NCI-H146 (cell line): ENCODE measurements at places on chromosomes 7 and 10.
A peak's percentile ranks its signal among the peaks of the same experiment; 100 is the strongest.

GRCh38 chr7:86932038-86932512 lies 127.4 kb downstream of the ELAPOR2 start:
- no peak for DNase-seq

GRCh38 chr10:350981-351501 lies 215.8 kb downstream of the ZMYND11 start:
- no peak for DNase-seq

- DNase-seq = no peak
Measured at GRCh38 chr10:49562893-49563292, 24.0 kb upstream of the ERCC6 start.

- no peak for DNase-seq
Measured at GRCh38 chr7:119996634-119997033, 276.3 kb upstream of the KCND2 start.

GRCh38 chr10:116444527-116445142 lies 17.0 kb downstream of the PNLIPRP3 start:
- DNase-seq = peak; percentile 1

DNA sequence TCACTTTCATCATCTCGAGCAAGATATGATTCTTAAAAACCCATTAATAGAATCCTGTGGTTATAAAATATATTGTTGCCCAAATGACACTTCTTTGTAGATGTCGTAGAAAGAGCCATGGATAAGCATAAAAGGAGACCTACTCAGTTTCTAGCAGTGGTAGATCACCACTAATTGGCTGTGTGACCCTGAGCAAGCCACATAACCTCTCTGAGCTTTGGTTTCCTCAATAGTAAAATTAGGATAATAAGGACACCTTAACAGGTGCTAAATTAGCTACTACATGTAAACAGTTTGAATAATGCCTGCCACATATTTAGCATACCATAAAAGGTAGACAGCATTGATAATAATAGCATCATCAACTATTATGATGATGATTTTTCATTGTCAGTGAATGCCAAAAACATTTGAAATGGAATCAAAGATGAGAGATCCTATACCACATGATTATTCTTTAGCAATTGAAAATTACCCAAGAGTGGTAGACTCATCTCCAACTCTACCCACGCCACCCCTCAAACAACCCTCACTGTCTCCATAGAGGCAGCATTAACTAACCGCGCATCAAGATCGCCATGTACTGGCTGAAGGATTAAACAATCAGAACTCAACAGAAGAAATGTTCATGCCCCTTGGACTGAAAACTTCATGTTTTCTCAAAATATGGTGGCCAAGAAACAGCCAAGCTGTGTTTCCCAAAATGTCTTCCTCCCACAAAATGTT lies 45.8 kb downstream of the CHST15 start:
- no peak for DNase-seq

DNA sequence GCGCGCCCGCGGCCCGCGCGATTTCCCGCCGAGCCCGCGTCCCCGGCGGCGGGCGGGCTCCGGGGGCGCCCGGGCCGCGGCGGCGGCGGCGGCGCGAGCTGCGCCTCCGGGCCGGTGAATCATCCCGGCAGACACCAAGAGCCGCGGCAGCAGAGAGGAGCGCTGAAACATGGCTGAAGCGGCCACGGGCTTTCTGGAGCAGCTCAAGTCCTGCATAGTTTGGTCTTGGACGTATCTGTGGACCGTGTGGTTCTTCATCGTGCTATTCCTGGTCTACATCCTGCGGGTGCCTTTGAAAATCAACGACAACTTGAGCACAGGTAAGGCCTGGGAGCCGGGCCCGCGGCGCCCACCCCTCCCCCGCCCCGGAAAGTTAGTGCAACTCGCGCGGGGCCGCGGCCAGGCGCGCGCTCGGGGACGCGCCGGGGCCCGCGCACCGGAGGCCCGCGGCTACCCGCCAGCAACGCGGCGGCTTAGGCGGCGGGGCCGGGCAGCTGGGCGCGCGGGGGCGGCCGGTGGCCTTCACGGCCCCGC lies at the start of gene ST7:
Gene ST7 (plus strand): TSS at position 130 of the 534 bp plus-strand sequence. CDS start 40 bp downstream, at position 170.
- DNase-seq = peak; percentile 82

DNA sequence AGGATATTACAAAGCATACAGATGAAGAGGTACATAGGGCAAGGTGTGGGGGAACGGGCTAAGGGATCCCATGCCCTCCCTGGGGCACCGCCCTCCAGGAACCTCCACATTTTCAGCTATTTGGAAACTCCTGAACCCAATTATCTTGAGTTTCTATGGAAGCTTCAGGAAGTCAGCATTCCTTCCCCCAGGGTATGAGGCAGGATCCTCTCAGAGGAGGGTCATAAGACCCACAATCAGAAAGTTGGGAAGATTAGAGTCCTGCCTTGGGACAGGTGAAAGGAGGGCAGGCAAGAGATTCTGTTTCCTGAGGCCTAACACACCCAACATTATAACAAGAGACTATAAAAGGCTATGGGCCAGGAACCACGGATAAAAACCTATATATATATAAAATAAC lies 98.0 kb downstream of the RALA start:
- DNase-seq = no peak

- DNase-seq = no peak
Measured at GRCh38 chr10:122494173-122494820, 32.9 kb downstream of the HTRA1 start.

DNA sequence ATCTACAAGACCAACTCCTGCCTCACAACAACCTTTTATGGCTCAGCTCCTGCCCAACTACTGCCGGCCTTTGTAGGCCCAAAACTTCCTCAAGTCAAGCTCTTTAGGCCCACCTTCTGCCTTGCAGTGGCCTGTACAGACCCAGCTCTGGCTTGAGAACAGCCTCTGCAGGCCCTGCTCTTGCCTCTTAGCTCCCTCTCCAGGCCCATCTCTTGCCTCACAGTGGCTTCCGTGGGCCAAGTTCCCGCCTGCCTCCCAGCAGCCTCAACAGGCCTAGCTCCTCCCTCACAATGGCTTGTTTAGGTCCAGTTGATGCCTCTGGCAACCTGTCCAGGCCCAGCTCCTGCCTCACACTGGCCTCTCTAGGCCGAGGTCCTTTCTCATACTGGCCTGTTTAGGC lies 32.4 kb upstream of the VKORC1L1 start:
- no peak for DNase-seq

- DNase-seq = no peak
Measured at GRCh38 chr10:116133634-116134033, 139.4 kb downstream of the GFRA1 start.

GRCh38 chr7:139284252-139284896 lies 53.3 kb downstream of the UBN2 start:
- DNase-seq = no peak

DNA sequence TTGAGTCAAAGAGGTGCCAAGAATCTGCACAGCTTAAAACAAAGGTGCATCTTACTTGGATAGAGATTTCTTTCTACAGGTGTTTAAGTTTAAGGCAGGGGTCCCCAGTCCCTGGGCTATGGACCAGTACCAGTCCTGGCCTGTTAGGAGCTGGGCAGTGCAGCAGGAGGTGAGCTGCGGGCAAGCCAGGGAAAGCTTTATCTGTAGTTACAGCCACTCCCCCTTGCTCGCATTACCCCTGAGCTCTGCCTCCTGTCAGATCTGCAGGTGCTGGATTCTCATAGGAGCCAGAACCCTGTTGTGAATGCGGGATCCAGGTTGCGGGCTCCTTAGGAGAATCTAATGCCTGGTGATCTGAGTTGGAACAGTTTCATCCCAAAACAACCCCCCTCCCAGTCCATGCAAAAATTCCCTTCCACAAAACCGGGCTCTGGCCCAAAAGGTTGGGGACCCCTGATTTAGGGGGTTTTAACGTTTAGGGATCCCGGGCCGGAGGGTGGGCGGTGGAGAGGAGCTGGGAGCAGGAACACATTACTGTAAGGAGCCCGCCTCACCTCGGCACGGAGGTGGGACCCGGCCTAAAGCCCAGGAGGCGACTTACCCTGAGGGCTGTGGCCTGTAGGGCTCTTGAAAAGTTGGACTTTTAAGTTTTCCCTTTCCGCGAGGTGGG lies 60.2 kb downstream of the ZNF467 start:
- no peak for DNase-seq

DNA sequence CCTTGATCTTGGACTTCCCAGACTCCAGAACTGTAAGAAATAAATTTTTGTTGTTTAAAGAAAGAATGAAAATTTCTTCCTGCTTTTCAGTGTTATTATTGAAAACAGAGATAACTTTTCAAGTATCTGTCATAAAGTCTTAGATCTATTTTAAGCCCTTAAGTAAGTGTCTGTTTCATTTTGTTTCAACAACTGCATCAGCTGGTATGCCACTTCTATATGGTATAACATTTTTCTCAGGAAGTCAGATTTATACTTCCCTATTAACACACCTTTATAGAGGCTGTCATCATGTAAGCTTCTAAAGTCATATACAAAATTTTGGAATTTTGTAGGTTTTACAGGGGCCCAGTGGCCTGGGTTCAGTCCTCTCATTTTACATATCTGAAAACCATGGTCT lies 24.4 kb downstream of the RALA start:
- DNase-seq = no peak

DNA sequence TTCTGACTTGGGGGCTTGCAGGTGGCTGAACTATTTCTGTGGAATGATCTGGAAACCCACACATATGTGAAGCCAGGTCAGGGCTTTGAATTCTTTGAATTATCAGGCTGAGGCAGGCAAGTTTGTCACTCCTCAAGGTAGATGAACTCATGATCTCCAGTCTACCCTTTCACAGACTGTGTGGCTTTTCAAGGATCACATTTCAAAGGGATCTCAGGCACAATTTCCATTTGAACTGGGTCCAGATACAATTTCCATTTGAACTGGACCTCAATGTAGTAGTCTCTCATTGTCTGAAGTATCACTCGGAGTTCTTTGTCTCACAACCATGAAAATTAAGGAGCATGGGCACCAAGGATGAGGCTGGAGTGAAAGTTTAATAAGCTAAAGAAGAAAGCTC lies 25.7 kb upstream of the EIF4H start:
- no peak for DNase-seq

DNA sequence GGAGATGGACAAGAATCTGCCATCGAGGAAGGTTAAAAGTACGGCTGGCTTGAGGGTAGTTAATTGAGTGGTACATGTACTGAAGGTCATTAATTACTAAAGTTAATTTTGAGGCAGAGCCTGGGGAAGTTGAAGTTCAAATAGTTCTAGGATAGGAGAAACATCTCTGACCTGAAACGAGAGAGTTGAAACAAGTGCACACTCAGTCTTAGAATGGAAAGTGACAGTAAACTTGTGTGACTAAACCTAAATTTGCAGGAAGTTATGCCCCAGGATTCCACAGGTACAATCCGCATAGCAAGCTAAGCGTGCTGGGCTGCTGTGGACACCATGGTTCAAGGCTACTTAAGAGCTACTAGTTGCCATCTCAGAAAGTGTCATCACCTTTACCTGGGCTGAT lies 209.9 kb downstream of the CHCHD3 start:
- no peak for DNase-seq

DNA sequence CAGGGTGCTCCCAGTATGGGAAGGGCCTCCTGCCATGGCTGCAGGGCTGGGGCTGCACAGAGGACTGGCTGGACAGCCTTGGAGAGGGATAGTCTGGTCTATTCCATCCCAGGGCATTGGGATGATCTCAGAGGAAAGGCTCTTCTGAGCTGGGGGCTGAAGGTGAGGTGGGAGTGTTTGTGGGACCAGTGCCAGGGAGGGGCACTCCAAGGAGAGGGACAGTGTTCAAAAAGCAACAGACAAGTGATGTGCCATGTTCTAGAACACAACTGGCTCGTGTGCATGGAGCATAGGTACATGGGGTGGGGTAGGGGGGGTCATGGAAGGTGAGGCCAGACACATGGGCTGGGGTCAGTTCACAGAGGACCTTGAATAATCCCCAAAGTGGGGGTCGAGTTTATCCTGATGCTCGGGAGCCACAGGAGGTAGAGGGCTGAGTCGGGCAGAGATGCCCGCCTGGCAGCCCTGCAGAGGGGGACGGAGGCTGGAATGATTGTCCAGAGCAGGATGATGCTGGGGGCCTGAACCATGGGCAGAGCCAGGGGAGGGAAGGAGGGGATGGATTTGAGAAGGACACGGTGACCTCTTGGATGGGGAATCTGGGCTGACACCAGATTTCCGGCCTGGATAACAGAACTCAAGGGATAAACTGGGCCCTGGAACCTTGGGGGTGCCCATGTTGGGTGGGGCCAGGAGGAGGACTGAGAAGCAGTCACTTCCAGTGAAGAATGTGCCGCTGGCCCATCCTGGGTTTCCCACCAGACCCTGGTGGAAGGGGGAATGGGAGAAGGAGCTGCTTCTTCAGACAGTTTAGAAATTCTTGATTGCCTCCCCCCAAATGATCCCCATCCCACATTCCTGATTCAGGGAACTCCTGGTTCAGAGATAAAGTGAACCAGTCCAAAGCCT lies 50.4 kb downstream of the NEURL1 start:
- DNase-seq = no peak

- DNase-seq = peak; percentile 92
Measured at GRCh38 chr10:94545391-94546048, at the start of gene HELLS. HELLS (plus strand) TSS chr10:94545788; CDS start chr10:94545922, 134 bp downstream.

- no peak for DNase-seq
Measured at GRCh38 chr10:36183726-36184125, 541.6 kb upstream of the FZD8 start.
